ENCODE measurements at places on chromosomes 11 and 22. TPM values are rescaled to one million over a fixed set of nuclear protein-coding genes. Genes with fewer than 3 reads are reported as not detected.

- no peak overlapping the region for H3K4me3 ChIP-seq
- H3K4me1 ChIP-seq = peaks cover 14% of the 10 kb centered on the region
- peaks cover 19% of the 10 kb centered on the region for H3K36me3 ChIP-seq
- H3K27ac ChIP-seq = no peak overlapping the region
- no peaks in the 10 kb centered on the region for H3K27me3 ChIP-seq
These were observed 41.6 kb downstream of the PITPNB start for GRCh38 chr22:27877501-27877900.

DNA sequence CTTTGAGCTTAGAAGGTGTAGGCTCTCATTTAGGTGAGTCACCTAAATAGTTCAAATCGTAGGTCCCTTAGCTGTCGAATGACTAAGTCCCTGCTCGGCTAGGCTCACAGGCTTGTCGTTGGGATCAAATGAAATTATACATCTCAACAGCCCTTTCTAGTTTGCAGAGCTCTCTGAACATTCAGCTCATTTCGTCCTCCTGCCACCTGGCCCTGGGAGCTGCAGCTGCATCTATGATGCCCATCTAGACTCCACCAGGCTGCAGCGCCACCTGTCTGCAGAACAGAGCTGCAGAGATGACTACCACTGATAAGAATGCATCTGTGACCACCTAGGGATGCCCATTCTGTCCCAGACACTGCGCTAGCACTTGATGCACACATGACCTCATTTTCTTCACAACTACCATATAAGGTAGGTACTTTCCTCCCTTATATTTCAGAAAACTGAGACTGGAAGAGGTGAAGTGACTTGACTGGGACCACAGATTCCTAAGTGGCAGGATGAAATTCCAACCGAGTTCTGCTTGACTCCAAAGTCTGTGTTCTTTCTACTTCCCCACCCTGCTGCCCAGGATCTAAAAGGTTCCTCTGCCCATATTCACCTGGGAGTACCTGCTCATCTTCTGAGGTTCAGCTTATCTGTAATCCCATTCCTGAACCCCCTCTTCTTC, 141.1 kb upstream of the NARS2 start:
- peak overlapping the region; percentile 76 for H3K27ac ChIP-seq
- H3K4me1 ChIP-seq = peaks cover 19% of the 10 kb centered on the region
- H3K4me3 ChIP-seq = peak overlapping the region; percentile 35
- H3K36me3 ChIP-seq = no peaks in the 10 kb centered on the region
- DNase-seq = peak; percentile 84

GRCh38 chr22:20606041-20606783, 98.8 kb downstream of the MED15 start:
- H3K4me1 ChIP-seq = no peaks in the 10 kb centered on the region
- no peak overlapping the region for H3K27ac ChIP-seq
- DNase-seq = peak; percentile 12
- peaks cover 4% of the 10 kb centered on the region for H3K27me3 ChIP-seq
- H3K4me3 ChIP-seq = no peak overlapping the region

Gene GALNT18
- 6.5 TPM for total RNA-seq

- peaks cover 53% of the 10 kb centered on the region for H3K4me1 ChIP-seq
- peak overlapping the region; percentile 30 for H3K27ac ChIP-seq
- H3K27me3 ChIP-seq = no peaks in the 10 kb centered on the region
- no peak overlapping the region for H3K4me3 ChIP-seq
These were observed 50.6 kb upstream of the PPARA start for GRCh38 chr22:46099740-46100139.

GRCh38 chr11:45361551-45361950, 75.4 kb upstream of the SYT13 start:
- no peaks in the 10 kb centered on the region for H3K4me1 ChIP-seq
- peaks cover 28% of the 10 kb centered on the region for H3K27me3 ChIP-seq
- H3K4me3 ChIP-seq = no peak overlapping the region
- no peak overlapping the region for H3K27ac ChIP-seq
- no peak for DNase-seq

Gene FGF19
- not detected for total RNA-seq
